GM23248 (cell line): ENCODE measurements at places on chromosomes 16 and 17.

DNA sequence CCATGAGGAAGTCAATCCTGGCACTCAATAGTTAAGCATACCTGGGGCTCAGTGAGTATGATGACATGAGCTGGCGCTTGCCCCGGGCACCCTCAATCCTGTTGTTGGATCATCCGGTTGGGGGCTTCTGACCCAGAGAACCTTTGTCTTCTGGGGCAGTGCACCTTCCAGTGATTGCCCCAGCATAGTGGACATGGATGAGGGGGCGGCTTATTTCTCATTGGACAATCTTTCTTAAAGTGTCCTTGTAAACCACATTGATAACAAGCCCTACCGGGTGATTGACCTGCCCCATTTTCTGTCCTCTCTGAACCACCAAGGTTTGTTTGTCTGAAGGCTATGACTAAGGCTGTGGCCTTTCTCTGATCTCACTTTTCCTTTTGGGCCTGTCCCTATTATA, 18.2 kb downstream of the IGSF6 start:
- no peak for DNase-seq

DNA sequence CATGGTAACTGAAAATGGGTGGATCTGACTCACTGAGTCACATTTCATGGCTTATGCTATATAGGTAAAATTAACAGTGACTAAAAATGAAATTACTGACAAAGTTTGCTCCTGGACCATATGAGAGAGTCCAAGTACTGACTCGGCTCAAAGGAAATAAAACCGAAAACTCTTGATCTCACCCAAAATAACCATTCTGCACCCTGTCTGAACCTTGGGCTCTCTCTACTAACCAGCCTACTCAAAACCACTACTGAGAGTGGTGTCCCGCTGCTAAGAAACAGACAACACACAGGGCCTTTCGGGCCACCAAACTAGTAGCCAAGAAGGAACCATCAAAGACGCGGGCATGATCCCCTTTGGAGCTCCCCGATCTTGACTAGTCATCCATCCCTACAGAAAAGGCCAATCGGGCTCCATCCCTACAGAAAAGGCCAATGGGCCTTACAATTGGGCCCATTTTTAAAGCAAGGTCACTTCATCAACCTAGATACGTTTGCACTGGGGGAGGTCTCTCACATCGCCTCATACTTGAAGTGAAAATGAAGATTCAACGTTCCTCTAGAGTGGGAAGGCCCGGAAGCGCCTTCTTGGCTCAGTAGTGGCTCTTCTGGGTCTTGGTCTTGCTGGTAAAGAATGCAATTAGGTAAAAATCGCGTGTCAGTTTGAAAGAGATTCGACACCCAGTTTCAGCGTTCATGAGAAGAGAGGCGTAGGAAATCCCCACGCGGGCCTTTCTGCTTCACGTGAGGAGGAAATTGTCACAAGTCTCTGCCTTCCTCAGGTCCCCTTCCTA, 720 bp upstream of the ZPBP2 start:
- DNase-seq, result no peak

- peak; percentile 4 for DNase-seq
These were observed 115.9 kb downstream of the DYNLRB2 start for GRCh38 chr16:80656711-80657150.

- peak; percentile 5 for DNase-seq
These were observed 14.1 kb upstream of the MRTFB start for GRCh38 chr16:14056970-14057369.

DNA sequence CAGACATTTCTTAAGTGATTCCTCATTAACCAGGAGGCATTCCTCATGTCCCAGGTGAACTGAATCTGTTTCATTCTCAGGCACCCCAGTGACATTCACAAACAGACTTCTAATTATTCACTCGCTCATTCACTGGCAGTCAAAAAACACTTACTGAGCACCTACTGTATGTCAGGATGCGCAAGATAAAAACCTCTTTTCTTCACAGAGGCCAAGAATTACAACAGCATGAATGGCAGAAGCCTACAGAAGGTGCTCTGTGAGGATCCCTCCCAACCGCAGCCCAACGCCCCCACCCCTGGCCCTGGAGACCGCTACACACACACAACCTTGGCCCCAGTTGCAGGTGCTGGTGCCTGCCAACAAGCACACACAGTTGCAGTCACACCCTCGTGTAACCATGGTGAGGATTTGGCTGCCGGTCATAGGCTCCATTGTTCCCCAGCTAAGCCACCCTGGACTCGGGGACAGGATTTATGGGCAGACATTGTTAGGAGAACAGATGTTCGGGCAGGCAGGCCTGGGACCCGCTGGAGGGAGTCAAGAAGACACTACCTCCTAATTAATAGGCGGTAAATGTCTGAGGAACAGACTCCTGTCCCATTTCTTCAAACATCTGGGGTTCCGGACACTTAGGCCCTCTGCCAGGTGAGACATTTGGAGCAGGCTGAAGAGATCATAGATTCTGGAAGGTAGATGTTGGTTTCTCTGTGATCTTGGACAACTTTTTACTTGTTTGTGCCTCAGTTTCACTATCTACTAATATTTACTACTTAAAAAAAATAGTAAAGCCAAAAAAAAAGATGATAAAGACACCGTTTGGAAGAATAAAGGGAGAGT, 43.2 kb downstream of the CUEDC1 start:
- DNase-seq, result peak; percentile 44

GRCh38 chr16:12958366-12958765, 57.0 kb downstream of the SHISA9 start:
- DNase-seq, result no peak

- peak; percentile 87 for DNase-seq
These were observed at the start of gene STAT5B for GRCh38 chr17:42276359-42276608. Gene STAT5B (minus strand): TSS chr17:42276391. CDS start chr17:42232127, 44,264 bp downstream.

DNA sequence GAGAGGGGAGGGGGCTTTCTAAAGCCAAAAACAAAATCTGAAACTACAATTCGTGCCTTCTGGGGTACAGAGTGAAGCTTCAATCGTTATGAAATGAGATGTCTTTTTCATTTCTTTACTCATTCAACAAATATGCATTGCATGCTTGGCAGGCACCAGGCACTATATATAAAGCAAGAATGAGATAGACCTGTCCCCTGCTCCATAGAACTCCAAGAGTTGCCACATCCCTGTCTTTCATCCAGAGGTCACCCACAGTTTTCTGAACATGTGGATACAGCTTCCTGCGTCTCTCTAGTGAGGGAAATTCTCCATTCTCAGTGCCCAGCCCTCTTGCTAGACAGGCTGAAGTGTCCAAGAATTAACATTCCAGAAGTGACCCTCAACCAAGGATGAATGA, 343.2 kb upstream of the MAF start:
- peak; percentile 9 for DNase-seq

- no peak for DNase-seq
These were observed 50.7 kb downstream of the GNA13 start for GRCh38 chr17:65005858-65006257.

DNA sequence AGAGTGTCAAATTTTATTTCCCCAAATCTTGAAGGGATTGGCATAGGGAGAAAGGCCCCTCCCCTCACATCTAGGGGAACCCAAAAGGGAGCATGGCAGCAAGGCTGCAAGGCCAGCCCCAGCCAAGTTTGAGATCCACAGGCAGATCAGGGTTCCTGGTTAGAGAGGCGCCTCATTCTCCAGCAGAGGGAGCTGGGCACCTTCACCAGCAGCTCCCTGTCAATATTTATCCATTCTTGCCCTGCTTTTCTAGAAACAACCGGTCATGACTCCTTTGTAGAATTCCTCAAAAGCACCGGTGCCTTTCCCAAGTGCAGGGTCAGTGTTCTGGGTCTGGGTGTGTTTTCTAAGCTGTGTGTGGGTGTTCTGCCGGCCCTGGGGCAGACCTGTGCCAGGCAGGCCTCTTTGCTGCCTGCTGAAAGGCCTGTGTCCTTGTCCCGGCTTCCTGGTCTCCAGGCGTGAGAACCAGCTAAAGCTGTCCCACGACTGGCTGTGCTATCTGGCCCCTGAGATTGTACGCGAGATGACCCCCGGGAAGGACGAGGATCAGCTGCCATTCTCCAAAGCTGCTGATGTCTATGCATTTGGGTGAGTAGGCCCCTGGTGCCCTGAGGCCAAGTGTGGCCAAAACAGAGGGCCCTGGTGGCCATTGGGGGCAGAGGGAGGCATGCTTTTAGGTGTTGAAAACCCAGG, 21.2 kb upstream of the LGALS9 start:
- DNase-seq, result peak; percentile 73

- no peak for DNase-seq
These were observed 23.2 kb downstream of the KRT23 start for GRCh38 chr17:40914075-40914855.

DNA sequence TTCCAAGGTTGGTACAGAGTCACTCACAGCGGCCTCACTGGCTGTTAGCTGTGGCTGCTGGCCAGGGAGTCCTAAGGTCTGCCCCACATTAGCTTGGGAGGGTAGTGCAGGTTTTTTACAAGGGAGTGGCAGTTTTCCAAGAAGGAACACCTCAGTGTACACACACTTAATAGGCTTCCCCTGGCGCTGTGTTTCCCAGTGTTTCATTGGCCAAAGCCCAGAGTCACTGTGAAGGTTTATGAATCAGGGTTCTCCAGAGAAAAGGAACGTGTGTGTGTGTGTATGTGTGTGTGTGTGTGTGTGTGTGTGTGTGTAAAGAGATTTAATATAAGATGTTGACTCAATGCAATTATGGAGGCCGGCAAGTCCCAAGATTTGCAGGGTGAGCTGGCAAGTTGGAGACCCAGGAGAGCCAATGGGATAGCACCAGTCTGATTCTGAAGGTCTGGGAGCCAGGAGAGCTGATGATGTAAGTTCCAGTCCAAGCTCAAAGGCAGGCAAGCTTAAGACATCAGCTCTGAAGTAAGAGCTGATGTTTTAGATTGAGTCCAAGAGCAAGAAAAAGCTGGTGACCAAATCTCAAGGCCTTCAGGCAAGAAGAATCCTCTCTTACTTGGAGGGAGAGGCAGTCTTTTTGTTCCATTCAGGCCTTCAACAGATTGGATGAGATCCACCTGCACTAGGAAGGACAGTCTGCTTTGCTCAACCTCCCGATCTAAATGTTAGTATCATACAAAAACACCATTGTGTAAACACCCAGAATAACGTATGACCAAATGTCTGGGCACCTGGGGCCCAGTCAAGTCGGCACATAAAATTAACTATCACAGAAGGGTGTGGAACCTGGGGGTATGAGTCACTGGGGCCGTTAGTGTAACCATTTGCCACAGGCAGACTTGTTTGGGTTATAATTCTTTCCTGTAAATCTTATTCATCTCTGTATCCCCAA, 206.8 kb downstream of the PRKCA start:
- DNase-seq, result peak; percentile 93

DNA sequence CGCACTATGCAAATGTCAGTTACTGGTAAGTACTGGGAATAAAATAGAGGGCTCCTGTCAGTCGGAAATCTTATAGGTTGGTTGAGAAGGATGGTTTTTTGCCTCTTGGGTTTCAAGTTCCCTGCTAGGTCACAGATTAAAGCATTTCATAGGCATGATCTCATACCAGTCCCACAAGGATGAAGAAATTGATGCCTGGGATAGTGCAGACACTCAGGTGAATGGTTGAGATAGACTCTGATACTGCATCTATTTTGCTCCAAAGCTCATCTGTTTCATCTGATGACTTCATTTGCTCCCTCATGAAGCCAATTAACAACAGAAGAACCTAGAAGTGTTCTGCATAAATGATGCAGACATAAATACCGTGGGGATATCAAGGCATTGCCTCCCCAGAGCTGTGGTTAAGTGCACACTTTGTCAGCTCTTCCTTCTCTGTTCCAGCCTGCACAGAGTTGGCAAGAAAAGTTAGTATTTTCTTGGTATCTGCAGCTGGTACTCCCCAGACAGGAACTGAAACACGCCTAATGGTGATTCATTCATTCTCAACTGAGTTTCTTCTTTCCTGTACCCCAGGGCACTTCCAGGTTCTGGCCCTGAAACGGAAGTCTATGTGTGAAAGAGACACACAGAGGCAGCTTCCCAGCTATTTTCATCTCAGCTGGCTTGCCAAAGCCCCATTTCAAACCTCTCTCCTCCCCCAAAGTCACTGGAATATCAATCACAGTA, 418.3 kb upstream of the SALL1 start:
- DNase-seq, result peak; percentile 52

- DNase-seq, result no peak
These were observed 7.3 kb downstream of the MYOCD start for GRCh38 chr17:12672947-12673346.

GRCh38 chr17:76345377-76345974, 8.2 kb downstream of the PRPSAP1 start:
- peak; percentile 20 for DNase-seq

DNA sequence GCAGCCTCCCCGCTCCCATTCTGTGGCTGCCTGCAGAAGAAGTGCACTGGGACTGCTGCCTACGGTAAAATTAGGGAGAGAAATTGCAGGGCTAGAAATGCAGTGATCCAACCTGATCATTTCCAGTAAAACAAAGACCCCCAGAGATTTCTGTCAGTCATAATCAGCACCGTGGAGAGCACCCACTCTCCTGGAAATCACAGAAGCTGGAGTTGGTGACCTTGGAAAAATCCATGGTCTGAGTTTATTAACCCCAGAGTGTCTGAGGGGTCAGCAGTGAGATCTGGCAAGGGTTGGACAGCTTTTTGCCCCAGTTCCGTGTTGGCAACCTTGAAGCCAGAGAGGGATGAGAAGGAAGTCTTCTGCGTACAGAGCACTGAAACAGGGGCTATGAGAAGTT, 7.8 kb downstream of the SYCE1L start:
- DNase-seq, result no peak

GRCh38 chr16:1458977-1459341, 14.6 kb upstream of the CCDC154 start:
- no peak for DNase-seq

GRCh38 chr17:34652021-34652555, 72.7 kb downstream of the TMEM132E start:
- no peak for DNase-seq

DNA sequence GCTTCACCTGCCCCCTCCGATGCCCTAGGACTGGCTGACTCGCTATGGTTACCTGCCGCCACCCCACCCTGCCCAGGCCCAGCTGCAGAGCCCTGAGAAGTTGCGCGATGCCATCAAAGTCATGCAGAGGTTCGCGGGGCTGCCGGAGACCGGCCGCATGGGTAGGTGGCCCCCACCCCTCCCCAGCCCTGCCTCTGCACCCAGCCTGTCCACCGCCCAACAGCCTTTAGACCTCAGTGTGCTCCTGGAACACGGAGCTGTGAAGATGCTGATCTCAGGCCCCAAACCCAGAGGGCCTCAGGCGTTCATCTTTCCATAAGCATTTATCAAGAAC, 993 bp downstream of the MMP25 start:
- no peak for DNase-seq

DNA sequence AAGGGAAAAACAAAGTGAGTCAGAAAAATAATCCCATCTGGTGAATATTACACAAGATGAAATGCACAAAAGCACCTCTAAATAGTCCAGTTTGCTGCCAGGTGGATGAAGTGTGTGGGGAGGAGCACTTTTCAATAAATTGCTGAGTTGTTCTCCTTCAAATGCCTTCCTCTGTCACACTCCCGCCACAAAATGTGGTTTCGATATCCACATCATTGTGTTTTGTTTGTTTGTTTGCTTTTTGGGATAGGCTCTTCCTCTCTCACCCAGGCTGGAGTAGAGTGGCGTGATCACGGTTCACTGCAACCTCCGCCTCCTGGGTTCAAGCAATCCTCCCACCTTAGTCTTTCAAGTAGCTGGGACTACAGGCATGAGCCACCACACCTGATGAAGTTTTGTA, 24.6 kb upstream of the SHISA9 start:
- no peak for DNase-seq

- DNase-seq, result no peak
These were observed 14.5 kb downstream of the DNAAF8 start for GRCh38 chr16:4748682-4749411.

- no peak for DNase-seq
These were observed 3.6 kb downstream of the TAOK2 start for GRCh38 chr16:29977063-29977825.
